ENCODE measurements at places on chromosomes 1 and 21.
A peak's percentile ranks its signal among the peaks of the same experiment; 100 is the strongest.

GRCh38 chr1:32215629-32216480, 6.3 kb downstream of the TMEM234 start:
- peak; percentile 56 for DNase-seq

- no peak for DNase-seq
Measured at GRCh38 chr21:46636181-46636512, 673 bp downstream of the PRMT2 start.

- no peak for DNase-seq
Measured at GRCh38 chr1:232483826-232484225, 146.1 kb downstream of the SIPA1L2 start.

GRCh38 chr21:45513003-45513717, 29.1 kb downstream of the SLC19A1 start:
- DNase-seq = no peak

DNA sequence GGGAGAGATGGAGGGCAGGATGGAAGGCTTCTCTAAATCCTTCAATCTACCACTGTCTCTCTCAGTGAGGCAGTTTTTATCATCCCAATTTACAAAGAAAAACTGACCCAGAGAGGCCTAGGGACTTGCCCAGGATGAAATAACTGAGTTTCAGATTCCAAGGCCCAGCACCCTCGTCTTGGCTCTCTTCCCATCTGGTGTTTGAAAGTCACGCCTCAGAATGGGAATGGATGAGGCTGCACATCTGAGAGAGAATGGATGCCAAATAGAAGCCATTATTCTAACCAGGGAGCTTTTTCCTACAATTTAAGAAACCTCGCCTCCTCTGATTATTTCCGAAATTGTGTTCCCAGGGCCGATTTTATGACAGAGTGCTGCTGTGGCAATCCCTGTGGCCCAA, 10.6 kb upstream of the KCNN3 start:
- no peak for DNase-seq

GRCh38 chr1:21000245-21000594, 176.5 kb downstream of the EIF4G3 start:
- DNase-seq = no peak

GRCh38 chr1:36653850-36654249, 171.1 kb upstream of the CSF3R start:
- DNase-seq = no peak

DNA sequence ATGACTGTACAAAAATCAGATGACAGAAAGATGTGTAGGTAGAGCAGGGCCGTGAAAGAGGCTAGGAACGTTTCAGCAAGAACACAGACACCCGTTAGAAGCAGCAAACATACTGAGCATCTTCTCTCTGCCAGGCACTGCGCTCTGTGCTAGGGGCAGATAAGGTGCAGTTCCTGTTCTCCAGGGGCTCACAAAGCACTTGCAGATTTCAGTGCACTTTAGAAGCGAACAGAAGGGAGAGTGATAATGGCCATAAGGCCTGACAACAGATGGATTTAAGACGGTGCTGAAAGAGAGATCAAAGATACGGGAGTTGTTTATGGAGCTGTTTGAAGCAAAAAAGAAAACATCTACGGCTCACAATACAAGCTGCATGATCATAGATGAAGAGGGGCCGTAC, 200.3 kb upstream of the FOXD3 start:
- DNase-seq = no peak

- DNase-seq = no peak
Measured at GRCh38 chr1:14090531-14090930, 390.5 kb downstream of the PRDM2 start.

- no peak for DNase-seq
Measured at GRCh38 chr1:111832521-111833155, 76.9 kb downstream of the DDX20 start.

DNA sequence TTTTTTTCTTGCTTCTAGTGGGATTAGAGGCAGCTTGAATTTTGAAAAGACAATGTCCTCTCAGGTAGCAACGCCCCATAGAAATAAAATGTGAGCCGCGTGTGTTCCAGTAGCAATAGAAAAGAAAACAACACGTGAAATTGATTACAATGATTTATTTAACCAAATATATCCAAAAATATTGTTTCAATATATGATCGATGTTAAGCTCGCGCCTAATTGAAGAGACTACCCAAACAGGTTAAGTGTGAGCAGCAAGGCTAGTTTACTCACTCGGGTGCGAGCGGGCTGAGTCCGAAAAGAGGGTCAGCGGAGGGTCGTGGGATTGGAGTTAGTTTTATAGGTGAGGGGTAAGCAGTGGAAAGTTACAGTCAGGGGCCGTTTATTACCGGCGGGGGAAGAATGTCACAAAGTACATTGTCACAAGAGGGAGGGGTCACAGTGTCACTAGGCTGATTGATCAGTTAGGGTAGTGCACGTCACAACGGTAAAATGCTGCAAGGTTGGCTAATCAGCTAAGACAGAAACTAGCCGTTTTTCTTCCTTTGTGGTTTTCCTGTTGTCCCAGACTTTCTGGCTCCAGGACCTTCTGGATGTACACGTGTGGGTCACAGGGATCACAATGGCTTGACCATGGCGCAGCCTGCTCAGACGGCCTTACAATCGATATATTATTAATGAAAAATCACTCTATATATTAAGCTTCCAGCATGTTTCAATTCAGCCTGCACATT, 697 bp upstream of the ZNF670 start:
- DNase-seq = no peak

Data from astrocyte of the spinal cord (primary cell).